Activated T-helper 9 cell treated with anti-CD3 and anti-CD28 coated beads, Interleukin-2, amount 50 U/mL, for 16 hours (primary cell): ENCODE measurements at places on chromosomes 7 and 10.

- no peak for DNase-seq
Observed at GRCh38 chr7:106729720-106730385, 68.9 kb upstream of the CCDC71L start.

GRCh38 chr7:7583731-7584130, 17.0 kb downstream of the MIOS start:
- DNase-seq: no peak

DNA sequence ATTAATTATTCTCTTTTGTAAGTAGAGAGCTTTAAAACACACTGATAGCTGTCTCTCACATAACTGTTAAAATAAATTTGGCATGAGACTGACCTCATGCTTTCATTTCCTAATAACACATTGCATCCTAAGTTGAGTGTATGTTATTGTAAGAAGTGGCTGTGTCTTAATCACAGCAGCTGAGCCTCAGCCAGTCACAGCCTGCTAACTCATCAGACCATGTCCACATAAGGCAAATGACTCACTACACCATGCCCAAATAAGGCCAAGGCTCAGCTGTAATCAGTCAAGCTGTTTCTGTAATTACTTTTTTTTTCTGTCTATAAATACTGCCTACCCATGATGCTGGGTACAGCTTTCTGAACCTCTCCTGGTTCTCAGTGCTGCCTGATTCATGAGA, 860.9 kb downstream of the XPNPEP1 start:
- no peak for DNase-seq

GRCh38 chr10:86110156-86110786, 256.3 kb downstream of the GRID1 start:
- DNase-seq: no peak

DNA sequence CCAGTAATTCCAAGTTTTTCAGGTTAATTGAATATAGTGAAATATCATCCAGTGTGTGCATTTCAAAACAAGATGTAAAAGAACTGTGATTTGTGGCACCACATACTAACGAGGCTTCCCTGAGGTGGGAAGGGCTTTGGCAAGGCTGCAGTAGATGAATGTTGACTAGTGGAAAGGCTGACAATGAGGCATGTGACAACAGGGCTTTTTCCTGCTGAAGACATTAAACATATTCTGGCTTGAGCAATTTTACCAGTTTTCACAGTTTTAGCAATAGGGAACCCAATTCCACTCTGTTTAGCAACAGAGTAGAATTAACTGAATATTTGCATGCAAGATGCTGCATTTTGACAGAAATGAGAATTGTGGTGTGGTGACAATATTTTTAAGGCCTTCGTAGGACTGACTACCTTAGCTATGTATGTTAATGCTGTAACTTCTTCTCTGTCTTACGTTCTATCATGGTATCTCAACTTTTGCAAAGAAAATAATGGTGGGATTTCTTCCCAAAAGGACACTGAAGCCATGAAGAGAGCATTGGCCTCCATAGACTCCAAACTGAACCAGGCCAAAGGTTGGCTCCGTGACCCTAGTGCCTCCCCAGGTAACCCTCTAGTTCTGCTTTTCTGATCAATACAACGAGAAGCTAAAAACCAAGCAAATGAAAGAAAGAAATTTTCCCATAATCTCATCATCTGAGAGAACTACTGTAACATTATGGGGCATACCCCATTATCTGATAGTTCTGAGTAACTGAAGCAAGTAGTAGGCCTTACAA, 68.5 kb downstream of the AP3M1 start:
- no peak for DNase-seq

DNA sequence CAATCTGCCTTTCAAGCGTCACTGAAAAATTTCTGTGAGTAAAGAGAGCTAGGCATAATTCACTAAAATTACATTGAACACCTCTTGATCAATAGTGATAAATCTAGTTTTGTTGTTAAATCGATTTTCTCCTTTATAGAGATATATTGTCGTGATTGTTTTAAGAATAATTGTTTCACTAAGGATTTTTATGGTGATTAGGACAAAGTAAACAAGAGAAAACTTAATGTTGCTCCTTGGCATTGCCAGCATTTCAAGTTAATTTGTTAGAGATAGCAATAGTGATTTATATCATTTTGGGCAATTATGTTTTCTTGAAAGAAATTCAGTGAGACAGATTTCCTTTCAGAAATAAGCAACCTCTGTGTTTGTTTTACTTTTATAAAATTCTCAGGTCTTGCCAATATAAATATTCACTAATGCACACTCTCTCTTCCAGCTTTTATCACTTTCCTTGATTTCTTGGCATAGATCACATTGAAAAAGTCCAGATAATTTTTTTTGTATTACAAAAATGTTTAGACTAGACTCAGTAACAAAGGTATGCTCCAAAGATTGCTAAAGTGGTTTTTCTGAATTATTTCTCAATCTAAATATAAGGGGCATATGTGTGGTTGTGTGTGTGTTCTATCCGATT, 538.7 kb downstream of the TFEC start:
- no peak for DNase-seq

GRCh38 chr7:8391353-8392062, 41.9 kb upstream of the NXPH1 start:
- DNase-seq: no peak

GRCh38 chr10:13842117-13842516, 255.4 kb downstream of the PRPF18 start:
- DNase-seq: no peak

DNA sequence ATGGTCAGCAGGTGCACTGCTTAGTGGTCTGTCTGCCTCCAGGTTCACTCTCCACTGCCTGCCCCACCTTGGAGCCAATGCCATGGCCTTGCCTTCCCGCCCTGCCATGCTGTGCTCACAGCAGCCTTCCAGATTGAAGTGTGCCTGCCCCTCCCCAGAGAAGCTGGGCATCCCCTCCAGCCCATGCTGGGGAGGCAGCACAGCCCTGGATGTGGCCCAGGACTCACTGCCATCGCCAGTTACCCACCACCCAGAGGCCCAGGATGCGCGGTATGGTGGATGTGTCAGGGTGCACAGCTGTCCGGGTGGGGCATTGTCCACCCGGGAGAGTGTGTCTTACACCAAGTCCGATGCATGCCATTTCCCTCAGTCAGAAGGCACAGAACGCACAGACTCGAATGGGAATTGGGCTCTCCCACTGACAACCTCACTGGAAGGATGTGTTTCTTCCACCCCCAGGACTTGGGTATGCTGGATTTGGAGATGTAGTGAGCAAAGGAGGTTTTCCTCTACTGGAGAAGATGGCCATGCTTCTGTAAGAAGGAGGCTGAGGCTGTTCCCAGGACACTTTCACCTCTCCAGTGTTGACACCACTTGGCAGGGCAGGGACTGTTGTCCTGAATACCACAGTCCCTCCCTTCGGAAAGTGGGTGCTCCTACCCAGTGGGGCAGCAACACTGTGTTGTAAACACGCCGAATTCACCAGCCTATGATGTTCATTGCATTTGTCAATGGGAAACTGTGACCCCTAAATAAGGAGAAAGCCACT, 122.0 kb downstream of the ADARB2 start:
- no peak for DNase-seq

GRCh38 chr10:60643874-60644273, 134.4 kb upstream of the CDK1 start:
- no peak for DNase-seq

DNA sequence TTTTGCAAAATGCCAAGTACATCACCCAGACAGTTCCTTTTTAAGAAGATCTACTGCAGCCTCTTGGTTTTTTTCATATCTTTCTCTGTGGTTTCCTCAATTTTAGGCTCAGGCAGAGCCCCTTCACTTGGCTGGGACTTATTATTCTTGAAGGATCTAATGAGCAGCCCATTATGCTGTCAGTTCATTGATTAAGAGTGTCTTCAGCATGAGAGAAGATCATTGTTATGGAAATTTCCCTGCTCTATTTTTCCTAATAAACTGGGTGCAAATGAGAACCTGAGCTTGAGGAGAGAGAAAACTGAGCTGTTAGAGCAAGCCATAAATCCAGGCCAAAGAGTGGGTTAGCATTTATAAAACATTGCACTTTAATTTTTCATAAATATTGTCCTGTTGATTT, 146.5 kb downstream of the SEC23IP start:
- no peak for DNase-seq
